NCI-H187 (cell line): ENCODE measurements at places on chromosomes 2 and 18.

- DNase-seq, result no peak
Observed at GRCh38 chr2:107615039-107615438, 211.7 kb upstream of the RGPD4 start.

DNA sequence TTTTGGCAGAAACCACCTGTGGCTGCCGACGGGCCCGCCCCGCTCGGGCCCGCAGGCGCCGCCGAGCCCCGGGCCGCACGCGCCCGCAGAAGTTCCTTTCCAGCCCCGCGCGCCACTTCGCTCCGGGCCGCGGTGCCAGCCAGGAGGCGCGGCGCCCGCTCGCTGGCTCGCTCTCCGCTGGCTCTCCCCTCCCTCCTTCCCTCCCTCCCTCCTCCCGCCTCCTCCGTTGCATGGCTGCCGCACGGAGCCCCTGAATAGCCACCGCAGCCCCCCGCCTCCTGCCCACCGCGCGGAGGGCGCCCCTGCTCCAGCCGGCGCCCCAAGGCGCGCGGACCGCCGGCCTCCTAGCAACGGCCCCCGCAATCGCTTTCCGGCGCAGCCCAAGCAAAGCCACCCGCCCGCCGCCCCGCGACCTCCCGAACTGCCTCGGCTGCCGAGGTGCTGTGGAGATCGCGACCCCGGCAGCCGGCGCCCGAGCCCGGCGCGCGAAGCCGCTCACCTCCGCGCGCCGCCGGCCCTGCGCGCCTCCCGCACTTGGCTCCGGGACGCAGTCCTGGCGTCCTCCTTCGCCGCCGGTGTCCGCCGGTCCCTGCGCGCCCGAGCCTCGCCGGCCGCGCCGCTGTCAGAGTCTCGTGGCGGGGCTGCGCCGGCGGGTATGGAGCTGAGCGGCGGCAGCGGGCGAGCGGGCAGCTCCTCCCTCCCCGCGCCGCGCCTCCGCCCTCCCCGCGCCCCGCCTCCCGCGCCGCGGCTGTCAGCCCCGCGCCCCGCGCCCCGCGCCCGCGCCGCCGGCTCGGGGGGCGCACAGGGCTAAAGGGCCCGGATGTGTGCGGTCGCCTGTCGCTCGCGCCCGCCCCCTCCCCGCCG is at the start of gene ZBTB7C:
ZBTB7C (minus strand) TSS at position 657 of the 864 bp plus-strand sequence.
- DNase-seq, result no peak

DNA sequence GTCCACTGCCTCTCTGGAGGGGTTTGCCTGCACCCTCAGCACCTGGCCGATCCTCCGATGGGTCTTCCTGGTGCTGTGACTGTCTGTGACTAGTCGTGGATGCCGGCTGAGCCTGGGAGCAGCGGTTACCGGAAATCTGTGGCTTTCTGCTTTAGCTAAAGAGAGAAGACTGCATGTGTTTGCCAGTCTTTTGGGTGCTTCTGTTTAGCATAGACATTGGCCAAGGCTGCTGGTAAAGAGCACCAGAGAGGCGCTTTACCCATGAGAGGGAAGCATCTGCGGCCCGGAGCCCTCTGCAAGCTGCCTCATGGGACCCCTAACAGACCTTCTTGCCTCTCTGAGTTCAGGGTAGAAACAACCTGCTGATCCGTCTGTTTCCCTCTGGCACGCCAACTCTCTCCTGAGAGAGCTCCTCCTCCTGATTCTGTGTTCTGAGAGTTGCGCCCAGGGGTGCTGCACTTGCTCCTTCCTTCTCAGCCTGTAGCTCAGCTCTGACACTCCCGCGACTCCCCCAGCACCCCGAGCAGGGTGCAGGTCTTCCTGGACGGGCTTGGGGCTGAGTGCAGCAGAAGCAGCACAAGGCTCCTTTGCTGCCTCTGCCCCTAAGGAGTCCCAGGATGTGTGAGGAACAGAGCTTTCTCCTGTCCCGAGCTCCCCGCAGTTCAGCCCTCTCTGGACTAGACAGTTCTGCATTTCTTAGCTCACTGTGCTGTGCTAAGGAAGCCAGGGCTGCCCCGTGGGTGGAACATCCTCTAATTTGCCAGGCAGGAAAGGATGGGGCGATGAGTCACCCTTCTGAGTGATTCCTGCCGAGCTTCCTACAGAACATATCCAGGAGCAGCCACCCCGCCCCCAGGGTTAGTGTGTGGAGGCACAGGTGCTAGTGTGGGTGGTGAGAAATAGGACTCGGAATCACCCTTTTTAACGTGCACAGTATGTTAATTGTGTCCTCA is 203.2 kb downstream of the SH3RF3 start:
- DNase-seq, result no peak

GRCh38 chr2:216319771-216320170 is 52.5 kb downstream of the MARCHF4 start:
- no peak for DNase-seq

DNA sequence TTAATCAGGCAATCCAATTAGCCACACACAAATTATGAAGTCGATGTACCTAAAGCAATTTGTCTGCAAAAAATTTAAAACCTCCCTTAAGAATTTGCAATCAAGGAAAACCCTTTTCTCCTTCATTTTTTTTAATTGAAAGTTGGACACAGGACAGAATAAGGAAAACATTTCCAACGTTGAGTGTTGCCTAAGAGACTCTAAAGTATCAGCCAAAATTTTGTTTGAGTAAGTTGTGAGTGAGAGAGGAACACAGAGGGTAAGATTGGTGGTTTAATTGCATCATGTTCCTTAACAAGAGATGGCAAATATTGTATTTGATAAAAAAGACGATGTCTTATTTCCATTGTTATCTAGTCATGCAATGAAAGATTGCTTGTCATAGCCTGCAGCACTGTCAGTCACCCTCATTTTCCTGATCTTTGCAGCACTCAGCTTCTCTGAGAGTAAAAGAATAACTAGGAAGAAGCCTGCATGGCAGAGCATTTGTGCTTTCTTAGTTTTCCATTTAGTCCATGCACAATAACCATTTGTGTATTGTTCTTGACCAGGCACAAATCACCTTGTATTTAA is 115.5 kb downstream of the ICOS start:
- DNase-seq, result no peak

DNA sequence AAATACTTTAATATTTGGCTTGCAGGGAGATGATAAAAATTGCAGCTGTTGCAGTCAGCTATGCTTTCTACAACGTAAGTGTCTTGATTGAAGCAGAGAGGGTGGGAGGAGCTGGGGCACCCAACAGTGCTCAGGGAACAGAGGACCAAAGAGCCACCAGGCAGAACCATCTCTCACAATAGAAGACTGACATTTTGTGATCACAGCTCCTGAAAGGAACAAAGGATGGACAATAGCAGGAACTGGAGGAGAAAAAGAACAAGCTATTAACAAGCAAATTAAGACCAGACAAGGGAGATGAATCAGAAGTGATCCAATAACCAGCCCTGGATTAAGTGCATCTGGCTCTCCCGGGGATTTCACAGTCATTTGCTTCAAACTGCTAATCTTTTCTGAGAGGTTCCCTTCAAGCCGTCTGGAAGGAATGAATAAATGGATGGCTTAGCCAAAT is 65.7 kb upstream of the SMAD2 start:
- peak; percentile 39 for DNase-seq

- DNase-seq, result no peak
Observed at GRCh38 chr18:56315363-56315762, 323.0 kb downstream of the TXNL1 start.

GRCh38 chr2:231068525-231069222 is 12.0 kb downstream of the PSMD1 start:
- DNase-seq, result no peak

- DNase-seq, result no peak
Observed at GRCh38 chr2:240151477-240152031, 11.1 kb upstream of the OTOS start.

DNA sequence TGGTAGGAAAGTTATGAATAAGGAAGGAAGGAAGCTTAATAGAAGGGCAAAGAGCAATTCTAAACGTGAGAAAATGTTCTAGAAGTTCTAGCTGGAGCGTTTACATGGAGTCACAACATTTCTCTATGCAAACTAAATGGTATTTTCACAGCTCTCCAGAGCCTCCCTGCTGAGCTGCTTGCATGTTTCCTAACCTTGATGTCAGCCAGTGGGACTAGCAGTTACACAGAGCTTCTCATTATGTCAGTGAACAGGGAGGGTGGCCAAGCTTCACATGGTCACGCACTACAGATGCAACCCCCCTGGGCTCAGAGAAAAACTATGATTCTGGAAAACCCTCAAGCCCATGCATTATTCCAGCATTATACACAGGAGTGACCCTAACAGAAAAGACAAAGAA is 153.4 kb upstream of the CCDC150 start:
- no peak for DNase-seq

DNA sequence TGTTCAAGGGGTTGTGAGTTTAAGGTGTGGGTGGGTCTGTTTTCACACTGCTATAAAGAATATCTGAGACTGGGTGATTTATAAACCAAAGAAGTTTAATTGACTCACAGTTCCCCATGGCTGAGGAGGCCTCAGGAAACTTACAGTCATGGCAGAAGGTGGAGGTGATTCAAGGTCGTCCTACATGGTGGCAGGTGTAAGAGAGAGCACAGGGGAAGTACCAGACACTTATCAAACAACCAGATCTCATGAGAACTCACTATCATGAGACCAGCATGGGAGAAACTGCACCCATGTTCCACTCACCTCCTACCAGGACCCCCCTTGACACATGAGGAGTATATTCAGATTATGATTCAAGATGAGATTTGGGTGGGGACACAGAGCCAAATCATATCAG is 38.0 kb downstream of the RHBDD1 start:
- DNase-seq, result no peak

GRCh38 chr18:55343396-55344073 is 244.5 kb downstream of the TCF4 start:
- DNase-seq, result no peak
